ENCODE measurements at places on chromosomes 7 and 10.

DNA sequence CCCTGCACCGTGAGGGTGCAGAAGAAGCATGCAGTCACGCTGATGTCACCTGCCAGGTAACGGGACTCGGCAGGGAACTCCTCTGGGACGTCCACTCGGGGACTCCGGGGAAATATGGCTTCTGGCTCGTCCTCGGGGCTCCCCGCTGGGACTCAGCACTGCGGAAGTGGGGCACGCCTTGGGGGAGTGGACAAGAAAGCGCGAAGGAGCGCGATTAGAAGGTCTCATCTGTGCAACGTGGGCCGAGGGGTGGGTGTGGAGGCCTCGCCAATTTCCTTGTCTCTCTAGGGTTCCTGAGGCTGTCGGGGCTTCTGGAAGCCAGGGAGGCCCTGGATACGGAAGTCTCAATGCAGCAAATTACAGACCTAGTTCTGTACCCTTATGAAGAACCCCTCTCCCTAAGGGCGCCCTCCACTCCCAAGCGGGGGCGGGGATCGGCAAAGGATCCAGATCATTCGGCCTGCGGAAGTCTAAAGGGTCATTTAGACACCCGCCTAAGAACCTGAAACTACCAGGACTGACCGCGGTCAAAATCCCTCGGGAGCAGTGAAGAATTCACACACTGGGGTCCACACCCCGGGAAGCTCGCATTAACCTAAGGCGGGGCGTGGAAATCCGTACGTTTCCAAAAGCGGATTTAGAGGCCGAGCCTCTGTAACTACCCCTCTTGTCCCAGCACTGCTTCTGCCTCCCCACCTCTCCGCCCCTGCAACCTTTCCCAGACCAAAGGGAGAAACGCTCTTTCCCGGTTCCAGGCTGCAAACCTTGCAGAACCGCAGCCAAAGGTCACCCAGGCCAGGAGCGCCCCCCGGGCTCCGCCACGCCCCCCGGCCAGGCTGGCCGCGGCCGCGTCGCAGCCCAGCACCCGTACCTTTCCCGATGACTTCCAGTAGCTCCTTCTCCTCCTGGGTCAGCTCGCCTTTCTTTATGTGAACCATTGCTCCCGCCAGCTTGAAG, 640 bp downstream of the ANKMY2 start:
- no peak for DNase-seq

DNA sequence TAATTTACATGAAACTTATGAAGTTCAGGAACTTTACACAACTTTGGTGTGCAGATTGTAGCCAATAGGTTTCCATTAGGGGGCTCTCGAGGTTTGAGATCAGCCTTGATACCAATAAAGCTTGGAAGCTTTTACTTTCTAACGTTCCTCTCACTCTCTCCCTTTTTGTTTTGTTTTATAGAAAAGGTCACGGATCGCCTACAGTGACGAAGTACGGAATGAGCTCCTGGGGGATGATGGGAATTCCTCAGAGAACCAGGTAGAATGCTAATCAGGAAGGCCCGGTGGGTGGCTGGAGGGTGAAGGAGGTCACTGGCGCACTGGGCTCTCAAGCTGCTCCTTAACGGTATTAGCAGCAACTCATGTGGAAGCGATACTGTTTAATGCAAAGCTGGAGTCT, 79.9 kb downstream of the VTI1A start:
- DNase-seq: no peak

DNA sequence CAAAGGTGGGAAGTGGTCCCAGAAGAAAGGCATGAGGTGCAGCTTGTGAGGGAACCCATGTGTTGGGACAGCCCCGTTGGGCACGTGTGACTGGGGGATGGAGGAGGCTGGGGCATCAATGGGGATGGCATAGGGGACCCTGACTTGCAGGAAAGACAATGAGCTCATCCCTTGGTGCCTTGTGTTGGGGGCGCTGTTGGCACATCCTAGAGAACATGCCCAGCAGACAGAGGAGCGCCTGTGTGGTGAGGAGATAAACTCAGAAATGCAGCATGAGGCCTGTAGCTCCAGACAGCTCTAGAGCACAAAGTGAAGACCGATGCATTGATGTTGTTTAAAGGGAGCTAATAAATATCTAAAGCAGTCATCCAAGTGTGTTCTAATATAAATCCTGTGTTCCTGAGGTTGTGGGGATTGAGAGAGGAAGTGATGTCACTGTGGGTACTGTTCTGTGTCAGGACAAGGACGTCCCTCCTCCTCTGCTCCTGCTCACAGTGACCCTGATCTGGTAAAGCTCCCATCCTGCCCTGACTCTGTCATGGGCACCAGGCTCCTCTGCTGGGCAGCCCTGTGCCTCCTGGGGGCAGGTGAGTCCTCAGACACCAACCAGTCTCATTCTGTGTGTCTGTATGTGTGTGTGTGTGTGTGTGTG, 126.1 kb upstream of the PRSS58 start:
- no peak for DNase-seq

- no peak for DNase-seq
Measured at GRCh38 chr7:372932-373791, 83.2 kb downstream of the FOXL3 start.

DNA sequence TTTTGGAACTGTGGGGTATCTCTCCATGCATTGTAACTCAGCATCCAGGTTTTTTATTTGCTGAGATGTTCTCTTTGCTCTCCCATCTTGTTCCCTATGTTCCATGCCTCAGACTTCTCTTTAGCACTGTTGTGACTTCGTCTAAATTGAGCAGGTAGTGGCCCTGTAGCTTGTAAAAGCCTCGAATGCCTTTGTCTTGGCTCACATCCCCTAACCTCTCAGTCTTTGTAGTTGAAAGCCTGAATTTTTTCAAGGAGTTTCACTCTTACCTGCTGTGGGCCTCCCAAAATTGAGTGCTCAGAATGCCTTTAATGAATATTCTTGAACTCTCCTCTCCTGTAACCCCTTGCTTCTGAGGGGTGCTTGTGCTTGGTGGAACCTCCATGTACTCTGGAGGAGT, 1137.3 kb downstream of the REEP3 start:
- no peak for DNase-seq

GRCh38 chr7:124022551-124022950, 10.3 kb downstream of the TMEM229A start:
- DNase-seq: no peak

DNA sequence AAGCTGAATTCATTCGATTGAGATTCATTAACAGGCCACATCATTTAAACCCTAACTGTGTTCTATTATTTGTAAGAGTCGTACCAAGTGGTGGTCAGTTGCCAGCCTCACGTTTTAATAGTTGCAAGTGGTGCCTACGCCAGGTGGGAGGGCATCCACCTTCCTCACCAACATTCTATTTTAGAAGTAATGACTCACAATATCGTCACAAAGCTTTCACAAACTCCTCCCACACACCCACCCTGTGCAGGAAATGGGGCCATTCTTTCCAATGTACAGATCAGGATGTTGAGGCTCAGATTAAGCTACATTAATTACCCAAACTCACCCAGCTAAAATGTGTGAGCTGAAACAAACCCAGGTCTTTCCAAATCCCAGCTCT, 77.3 kb upstream of the SAMD8 start:
- no peak for DNase-seq

- DNase-seq: no peak
Measured at GRCh38 chr10:58757352-58758065, 244.8 kb downstream of the BICC1 start.

DNA sequence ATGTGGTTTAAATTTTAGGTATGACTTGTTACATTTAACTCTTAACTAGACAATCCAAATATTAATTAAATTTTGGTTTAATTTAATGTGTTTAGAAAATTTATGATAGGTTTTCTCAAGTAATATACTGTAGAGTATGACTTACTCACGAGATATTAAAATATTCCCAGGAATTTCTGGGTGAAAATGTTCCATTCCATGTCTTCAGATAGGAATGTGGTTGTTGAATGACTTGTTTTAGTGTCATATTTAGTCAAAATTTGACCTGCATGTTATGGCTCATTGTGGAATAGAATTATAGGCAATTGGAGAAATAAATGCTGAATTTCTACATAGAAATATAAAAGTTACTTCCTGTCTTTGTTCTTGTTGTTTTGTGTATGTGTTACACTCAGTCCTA, 46.7 kb downstream of the SHOC2 start:
- DNase-seq: no peak

DNA sequence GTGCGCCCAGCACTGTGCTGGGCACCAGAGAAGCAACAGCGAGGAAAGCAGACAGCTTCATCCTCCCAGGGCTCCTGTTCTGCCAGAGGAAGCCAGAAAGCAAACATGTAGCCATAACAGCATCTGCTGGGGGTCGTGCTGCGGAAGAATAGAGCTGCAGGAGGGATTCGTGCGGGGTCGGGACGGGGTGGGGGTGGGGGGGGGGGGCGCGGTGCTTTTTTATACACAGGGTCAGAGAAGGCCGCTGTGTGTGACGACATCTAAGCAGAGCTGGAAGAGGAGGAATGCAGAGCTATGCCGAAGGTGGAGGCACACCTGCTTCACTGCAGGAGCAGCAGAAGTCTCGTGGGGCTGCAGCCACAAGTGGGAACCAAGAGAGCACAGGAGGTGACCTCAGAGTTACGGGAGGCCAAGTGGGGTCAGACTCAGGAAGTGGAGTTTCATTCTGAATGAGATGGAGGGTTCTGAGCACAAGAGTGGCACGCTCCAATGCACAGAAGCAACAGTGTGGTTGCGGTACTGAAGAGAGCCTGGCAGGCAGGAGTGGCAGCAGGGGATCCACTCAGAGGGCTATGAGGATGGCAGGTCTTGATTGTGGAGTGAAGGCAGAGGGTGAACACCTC, 11.1 kb downstream of the PKD1L1 start:
- no peak for DNase-seq

- no peak for DNase-seq
Measured at GRCh38 chr7:42096681-42097561, 140.1 kb downstream of the GLI3 start.

DNA sequence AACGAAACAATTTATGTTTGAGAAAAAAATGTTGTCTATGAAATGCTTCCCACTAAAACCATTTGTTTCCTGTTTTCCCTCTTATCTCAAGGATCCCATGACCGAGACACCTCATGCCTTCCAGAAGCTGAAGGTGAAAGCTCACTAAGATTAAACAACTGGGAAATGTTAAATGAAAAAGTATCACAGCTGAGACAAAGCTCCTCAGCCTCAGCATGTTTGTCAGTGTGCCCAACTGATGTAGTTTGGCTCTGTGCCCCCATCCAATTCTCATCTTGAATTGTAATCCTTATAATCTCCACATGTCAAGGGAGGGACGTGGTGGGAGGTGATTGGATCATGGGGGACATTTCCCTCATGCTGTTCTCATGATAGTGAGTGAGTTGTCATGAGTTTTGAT, 327.3 kb downstream of the HTR7 start:
- DNase-seq: no peak

DNA sequence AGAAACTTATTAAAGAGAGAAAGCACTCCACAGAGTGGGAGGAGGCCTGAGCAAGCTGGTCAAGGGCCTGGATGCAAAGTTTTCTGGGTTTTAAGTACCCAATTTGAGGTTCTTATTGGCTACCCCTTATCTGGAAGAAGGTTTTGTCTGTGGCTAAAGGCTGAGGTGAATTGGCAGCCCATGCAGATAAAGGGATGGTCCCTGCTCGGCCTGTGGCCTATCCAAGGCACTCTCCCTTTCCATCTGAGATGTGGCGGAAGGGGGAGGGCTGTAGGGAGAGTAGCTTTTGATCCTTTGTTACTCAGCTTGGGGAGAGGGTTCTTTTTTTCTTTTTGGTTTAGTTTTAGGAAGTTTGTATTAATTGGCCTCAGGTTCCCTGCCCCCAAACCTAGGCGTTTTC, 465.1 kb downstream of the ATRNL1 start:
- no peak for DNase-seq

DNA sequence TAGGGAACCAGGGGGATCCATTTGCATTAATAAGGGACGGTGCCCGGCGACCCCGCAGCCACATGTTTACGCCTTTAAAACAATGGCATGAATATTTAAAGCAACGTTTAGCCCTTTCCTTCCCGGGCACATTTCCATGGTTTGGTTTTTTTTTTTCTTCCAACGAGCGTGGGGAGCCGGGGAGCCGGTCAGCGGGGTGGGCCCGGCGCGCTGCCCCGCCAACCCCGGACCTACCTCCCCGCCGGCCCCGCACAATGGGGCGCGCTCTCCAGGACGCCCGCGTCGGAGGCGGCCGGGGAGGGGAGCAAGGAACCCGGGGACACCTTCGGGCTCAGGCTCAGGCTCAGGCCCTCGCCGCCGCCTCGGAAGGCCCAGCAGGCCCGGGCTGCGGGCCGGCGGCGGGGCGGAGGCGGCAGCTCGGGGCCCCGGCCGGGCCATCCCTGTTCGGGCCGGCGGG, 1.0 kb downstream of the SEPHS1 start:
- DNase-seq: no peak

- DNase-seq: no peak
Measured at GRCh38 chr10:130709415-130709814, 573.2 kb downstream of the GLRX3 start.

GRCh38 chr10:50937230-50937907, 51.9 kb upstream of the A1CF start:
- no peak for DNase-seq

GRCh38 chr7:113710310-113711096, 208.3 kb downstream of the PPP1R3A start:
- no peak for DNase-seq

DNA sequence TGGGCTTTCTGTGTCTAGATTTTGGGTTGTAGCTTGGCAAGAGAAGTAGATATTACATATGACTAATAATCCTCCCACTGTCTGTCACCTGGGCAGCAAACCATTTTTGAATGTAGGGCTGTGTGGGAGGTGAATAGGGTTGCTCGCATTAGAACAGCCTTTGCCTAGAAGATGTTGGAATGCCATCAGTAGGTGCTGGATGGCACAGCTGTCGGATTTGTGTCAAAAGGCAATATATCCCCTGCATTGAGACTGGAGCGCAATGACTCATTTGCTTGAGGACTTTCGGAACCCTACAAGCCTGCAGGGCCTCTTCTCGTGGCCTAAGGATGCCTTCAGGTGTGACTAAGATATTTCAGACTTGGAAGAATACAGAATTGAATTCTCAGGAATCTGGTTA, 323.8 kb downstream of the GPR158 start:
- no peak for DNase-seq

DNA sequence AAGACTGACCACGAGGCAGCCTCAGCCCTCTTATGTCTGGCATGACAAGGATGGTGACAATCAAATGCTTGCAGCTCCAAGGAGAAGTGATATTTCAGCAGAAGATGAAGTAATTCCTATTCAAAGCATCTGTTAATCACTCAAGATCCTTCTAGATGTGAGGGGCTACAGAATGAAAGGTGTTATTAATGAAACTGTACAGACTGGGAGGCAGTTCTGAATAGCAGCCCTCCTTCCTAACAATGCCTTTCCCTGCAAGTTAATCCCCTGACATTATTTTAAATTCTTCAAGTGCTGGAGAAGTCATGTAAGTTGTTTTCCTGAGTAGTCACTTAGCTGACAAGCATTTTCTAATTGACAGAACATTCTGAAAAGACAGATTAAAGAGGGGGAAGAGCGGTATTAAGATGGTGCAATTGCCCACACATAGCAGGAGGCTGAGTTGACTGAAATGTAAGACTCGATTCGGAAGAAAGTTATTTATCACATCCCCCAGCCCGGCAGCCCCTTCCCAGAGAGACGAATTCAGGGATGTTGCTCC, 300.8 kb downstream of the GRID1 start:
- DNase-seq: no peak

DNA sequence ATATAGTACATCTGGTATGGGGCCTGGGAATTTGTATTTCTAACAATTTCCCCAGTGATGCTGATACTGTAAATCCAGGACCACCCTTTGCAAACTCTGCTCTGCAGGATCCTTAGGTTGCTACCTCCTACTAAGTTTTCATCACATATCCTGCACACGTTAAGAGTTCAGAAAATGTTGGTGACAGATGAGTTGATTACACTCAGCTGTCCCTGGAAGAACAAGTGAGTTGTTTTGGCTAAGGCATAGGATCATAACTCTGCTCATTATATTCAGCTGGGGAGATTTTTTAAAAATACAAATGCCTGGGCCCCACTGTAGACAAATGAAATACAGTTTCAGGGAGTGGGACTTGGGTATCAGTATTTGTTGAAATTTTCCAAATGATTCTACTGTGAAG, 274.6 kb upstream of the HABP2 start:
- DNase-seq: no peak

All from cortex of kidney (tissue), 1 donor.